ENCODE measurements at places on chromosomes 5 and 9.

DNA sequence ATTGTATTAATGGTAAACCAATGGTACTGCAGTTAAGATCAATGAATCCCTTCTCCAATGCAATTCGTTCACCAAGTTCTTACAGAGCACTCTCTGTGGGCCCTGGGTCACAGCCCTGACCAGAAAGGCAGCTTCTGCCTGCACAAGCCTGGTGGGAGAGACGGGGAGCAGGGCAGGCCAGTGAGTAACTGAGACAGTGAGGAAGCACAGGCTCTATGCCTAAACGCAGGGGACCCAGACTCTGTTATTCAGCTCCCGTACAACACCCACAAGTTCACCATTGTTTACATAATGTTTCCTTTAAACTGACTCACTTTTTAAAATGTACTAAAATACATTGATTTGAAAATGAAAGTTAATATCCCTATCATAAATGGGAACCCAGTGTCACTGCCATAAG is 40.5 kb upstream of the CTSL start:
- no peak for DNase-seq

DNA sequence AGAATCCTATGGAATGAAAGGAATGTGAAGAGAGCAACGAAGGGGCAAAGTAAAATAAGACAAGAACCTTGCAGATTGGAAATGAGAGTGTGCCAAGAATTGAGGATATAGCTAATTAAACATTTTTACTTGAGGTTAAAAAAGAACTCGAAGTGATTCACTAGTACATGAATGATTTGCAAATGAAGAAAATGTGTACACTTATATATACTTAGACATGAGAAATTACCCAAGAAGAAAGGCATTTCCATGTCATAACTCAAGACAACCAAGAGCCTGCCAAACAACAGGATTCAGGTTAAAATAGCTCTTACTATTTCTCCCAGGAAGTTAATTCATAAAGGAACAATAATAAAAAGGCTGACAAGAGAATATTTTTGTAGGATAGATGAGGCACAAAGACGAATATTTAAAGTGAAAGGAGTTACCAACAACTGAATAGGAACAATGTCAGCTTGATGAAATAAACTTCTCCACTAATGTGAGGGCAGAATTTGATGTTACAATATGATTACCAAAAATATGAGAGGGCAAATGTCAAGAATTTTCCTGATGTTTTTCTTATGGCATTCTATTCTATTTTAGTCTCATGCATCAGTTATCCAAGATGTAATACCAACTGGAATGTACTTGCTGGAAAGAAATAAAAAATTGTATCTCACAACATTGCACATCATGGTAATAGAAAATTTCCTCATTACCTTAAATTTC is 18.9 kb upstream of the NPR3 start:
- DNase-seq = no peak

- no peak for DNase-seq
Measured at GRCh38 chr5:14753292-14753691, 88.8 kb downstream of the OTULIN start.

DNA sequence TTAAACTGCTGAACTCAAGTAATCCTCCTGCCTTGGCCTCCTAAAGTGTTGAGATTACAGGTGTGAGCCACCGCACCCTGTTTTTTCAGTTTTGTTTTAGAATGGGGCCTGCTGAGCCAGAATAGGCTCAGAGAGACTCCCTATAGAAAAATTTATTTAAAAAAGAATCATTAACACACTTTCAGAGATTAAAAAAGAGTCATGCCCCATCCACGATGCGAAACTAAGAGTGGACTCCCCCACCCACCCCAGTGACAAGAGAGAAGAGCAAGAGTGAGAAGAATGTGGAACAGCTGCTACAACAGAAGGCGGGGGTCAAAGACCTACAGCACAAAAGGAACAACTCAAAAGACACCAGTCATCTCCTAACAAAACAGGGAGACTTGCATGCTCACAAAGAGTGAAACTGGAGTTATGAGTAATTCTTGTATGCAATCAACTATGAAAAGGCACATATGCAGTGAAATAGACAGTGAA is 47.2 kb downstream of the GLDC start:
- DNase-seq = no peak

DNA sequence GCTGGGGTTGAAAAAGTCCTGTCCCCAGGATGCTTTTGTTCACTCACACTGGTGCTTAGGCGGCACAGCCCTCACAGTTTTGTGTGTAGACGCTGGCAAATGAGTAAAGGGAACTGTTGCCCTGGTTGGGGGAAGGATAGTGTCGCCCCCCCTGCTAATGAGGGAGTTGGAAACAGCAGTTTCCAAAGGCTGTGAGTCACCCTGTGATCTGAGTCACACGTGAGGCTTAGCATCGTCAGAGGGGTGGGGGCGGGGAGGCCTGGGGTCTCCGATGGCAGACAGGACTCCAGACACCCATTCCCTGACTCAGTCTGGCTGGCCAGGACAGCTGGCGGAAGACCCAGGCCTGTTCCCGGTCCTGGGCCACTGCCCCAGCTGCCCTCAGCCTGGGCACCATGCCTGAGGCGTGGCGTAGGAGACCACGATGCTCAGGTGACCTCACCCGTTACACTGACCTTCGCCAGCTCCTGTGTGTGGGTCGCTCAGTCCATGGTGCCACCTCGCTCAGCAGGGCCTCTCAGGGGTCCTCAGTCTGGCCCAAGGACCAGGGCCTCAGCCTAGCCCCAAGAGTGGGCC is 2.9 kb downstream of the DNAJB5 start:
- DNase-seq = peak; percentile 22

DNA sequence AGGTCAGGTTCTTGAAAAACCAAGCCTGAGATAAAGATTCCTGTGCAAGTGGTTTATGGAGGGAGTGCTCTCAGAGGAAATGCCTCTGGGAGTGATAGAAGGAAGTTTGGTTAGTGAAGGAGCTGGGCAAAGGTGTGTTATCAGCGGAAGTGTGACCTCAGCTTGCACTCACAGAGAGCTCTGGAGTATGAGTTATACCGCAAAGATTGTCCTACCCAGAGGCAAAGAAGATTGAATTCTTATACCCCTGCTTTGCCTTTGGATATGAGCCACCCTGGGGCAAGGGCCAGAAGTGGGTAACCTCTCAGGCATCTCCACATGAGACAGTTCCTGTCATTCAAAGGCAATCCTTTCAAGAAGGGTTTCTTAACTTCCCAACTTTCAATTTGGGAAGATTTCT is 145.6 kb downstream of the MUSK start:
- no peak for DNase-seq

DNA sequence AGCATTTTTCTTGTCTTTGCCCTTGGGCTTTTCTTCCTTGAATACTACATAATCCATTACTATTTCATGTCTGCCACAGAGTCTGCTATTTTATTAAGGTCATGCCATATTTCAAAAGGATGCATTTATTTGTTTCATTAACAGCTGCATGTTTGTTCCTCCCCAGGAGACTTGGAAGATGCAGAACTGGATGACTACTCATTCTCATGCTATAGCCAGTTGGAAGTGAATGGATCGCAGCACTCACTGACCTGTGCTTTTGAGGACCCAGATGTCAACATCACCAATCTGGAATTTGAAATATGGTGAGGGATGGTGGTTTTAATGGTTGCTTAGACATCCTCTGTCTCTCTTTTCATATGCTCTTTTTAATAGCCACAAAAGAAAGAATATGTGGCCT is 4.0 kb downstream of the IL7R start:
- DNase-seq = no peak

GRCh38 chr5:2989517-2989916 is 238.0 kb upstream of the IRX2 start:
- no peak for DNase-seq

- DNase-seq = peak; percentile 5
Measured at GRCh38 chr5:43432486-43433375, 20.5 kb upstream of the CCL28 start.

DNA sequence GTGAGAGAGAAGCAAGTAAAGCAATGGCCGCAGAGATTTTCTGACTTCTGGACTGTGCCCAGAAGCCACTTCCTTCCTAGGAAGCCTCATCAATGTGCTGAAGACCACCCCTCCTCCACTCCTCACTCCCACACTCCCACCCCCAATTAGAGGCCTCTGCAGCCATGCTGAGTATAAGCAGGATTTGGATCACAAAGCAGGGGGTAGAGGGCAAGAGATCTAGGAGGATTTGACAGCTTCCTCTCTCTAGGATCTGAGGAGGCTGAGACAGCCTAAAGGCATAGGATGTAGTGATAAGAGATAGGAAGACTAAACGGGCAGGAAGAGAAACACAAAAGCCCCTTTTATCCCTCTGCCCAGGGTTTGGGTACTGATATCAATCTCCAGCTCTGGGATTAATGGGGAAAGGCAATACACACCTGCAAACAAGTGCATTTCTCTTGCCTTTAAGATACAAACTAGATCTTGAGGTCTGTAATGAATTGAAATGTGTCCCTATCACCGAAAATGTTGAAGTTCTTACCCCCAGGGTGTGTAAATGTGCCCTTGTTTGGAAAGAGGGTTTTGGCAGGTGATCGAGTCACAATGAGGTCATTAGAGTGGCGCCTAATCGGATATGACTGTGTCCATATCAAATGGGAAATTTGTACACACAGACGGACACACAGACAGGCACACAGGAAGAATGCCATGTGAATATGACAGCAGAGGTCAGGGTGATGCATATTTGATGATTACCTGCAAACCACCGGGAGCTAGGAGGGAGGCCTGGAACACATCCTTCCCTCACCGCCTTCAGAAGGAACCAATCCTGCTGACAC is 28.5 kb downstream of the KCNV2 start:
- DNase-seq = no peak

DNA sequence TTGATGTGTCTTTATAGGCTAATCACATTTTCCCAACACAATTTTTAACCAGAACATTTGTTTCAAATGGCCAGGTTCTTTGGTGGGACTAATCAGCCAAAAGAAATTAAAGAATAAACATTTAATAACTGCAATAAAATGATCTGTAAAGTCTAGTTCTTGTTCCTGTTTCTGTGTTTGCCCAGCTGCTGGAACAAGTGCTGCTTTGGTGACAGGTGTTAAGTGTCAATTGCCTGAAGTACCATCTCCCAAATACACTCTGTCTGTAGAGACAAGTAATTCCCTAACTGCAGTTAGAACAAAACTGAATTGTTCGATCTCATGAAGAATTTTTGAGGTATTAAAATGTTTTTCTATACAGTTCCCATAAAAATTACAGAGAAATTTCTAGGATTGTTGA is 402.3 kb upstream of the CHD1 start:
- peak; percentile 92 for DNase-seq

DNA sequence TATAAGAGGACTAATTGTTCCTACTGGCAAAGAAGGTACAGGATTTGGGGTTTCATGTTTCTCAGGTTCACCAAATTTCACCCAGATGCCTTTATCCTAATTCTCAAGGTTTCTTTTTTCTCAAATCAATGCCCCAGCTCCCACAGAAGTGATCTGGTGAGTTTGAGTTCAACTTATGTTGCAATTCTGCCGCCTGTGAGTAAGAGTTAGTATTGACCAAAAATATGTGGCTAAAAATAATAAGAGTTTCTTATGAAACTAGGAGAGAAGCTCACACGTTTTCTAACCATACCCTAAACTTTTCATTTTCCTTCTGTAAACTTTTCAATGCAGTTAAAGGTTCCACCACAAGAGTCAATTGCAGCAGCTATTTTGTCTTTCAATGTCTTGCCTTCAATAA is 15.1 kb downstream of the SLCO6A1 start:
- DNase-seq = no peak

Data from DMS53 (cell line).